ENCODE measurements at places on chromosomes 7 and 10. TPM values are rescaled to one million over a fixed set of nuclear protein-coding genes. Genes with fewer than 3 reads are reported as not detected.

Gene FAM237B
- total RNA-seq = not detected

Gene IDI2
- total RNA-seq = not detected

Gene PNLIPRP3
- not detected for total RNA-seq

Gene STAG3
- total RNA-seq = 0.12 TPM

Gene MUC12
- total RNA-seq = under 0.01 TPM

Gene COL17A1
- 1.6 TPM for total RNA-seq

Measured in hair follicle dermal papilla cell (primary cell).